Activated CD8-positive, alpha-beta T cell treated with anti-CD3 and anti-CD28 coated beads for 36 hours (primary cell): ENCODE measurements at places on chromosomes 12 and 14.

GRCh38 chr12:44889162-44889561, 13.0 kb upstream of the NELL2 start:
- DNase-seq, result no peak

DNA sequence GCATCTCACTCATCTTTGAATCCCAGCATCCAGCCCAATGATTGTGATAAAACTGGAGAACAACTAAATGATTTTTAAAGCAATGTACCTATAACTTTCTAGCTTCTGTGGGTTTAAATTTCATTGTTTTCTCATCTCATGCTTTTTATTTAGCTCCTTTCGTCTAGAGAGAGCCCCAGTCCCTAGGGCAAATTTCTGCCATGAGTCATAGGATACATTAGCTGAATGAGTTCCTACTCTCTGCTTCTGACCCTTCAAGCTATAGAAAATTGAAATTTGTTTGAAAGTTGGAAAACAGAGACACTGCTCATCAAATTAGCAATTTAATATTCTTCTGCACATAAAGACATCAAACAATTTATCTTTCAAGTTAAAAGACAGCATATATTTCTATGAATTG, 113.9 kb downstream of the KIF21A start:
- no peak for DNase-seq

- DNase-seq, result no peak
Measured at GRCh38 chr12:116299665-116300328, 22.3 kb upstream of the MED13L start.

DNA sequence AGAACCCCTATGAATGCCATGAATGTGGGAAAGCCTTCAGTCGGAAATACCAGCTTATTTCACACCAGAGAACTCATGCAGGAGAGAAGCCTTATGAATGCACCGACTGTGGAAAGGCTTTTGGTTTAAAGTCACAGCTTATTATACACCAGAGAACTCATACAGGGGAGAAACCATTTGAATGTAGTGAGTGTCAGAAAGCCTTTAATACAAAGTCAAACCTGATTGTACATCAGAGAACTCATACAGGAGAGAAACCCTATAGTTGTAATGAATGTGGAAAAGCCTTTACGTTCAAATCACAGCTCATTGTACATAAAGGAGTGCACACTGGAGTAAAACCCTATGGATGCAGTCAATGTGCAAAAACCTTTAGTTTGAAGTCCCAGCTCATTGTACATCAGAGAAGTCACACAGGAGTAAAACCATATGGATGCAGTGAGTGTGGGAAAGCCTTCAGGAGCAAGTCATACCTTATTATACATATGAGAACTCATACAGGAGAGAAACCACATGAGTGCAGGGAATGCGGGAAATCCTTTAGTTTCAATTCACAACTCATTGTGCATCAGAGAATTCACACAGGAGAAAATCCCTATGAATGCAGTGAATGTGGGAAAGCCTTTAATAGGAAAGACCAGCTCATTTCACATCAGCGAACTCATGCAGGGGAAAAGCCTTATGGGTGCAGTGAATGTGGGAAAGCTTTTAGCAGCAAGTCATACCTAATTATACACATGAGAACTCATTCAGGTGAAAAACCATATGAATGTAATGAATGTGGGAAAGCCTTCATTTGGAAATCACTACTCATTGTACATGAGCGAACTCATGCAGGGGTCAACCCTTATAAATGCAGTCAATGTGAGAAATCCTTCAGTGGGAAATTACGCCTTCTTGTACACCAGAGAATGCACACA, 22.3 kb downstream of the ZNF268 start:
- no peak for DNase-seq

DNA sequence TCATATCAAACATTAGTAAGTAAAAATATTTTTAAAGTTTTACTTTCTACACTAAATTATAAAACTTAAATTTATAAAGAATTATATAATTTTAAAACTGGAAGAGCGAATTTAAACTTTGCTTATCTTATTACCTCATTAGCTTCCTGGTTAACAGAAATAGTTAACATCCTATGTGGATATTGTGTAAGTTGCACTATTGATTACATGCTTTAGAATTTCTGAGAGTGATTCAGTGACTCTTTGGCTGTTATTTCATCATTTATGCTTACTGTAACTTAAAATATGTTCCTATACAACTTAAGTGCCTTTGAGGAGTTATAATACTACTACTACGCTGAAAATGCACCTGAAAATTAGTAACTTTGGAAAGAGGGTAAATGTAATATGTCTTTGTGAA, 101.4 kb downstream of the FOXA1 start:
- DNase-seq, result no peak
